IMR-90 (cell line): ENCODE measurements at places on chromosomes 6 and 20. TPM values are rescaled to one million over a fixed set of nuclear protein-coding genes. Genes with fewer than 3 reads are reported as not detected.

Gene FAM209A
- total RNA-seq: 0.18 TPM in 1 of 2 replicates, not detected in the other

Gene PRL
- total RNA-seq: not detected in 2 replicates

Gene SRSF3
- 237 and 256 TPM in 2 replicates for total RNA-seq

Gene DEF6
- 1.9 and 2.5 TPM in 2 replicates for total RNA-seq

DNA sequence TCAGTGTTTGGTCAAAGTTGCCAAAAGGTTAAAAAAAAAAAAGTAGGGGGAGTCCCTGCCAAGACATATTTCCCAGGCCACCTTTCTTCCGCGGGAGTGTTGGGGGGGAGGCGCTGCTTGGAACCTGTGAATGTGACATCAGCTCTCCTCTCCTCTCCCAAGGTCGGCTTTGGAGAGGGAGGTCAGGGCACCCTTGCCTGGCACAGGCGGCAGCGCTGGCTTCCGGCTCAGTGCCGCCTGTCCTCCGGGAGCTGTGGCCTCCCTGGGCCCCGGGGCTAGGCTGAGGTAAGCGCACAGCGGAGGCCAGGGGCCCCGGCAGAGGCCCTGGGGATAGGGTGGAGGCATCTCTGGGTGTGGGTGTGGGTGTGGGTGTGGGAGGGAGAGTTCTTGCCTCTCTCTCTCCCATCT is 1.9 kb upstream of the EDN1 start:
- DNase-seq: no peak
- no peak overlapping the region for H3K27ac ChIP-seq
- H3K36me3 ChIP-seq: no peaks in the 10 kb centered on the region; the same call in 1 of the 2 replicates
- no peaks in the 10 kb centered on the region for H3K27me3 ChIP-seq
- no peak overlapping the region for H3K4me3 ChIP-seq

- H3K36me3 ChIP-seq: no peaks in the 10 kb centered on the region
- no peaks in the 10 kb centered on the region for H3K4me1 ChIP-seq
- no peak overlapping the region for H3K27ac ChIP-seq
- DNase-seq: no peak
- H3K4me3 ChIP-seq: no peak overlapping the region
- H3K27me3 ChIP-seq: no peaks in the 10 kb centered on the region
Observed at GRCh38 chr6:25883536-25883935, 9.5 kb upstream of the SLC17A3 start.

Gene STK4
- total RNA-seq: 22.2 and 30.0 TPM in 2 replicates

Gene SRMS
- not detected in 2 replicates for total RNA-seq

Gene C6orf52
- total RNA-seq: not detected in 2 replicates

Gene TMEM170B
- 0.18 and 0.28 TPM in 2 replicates for total RNA-seq

Gene BPIFB1
- not detected in 2 replicates for total RNA-seq

DNA sequence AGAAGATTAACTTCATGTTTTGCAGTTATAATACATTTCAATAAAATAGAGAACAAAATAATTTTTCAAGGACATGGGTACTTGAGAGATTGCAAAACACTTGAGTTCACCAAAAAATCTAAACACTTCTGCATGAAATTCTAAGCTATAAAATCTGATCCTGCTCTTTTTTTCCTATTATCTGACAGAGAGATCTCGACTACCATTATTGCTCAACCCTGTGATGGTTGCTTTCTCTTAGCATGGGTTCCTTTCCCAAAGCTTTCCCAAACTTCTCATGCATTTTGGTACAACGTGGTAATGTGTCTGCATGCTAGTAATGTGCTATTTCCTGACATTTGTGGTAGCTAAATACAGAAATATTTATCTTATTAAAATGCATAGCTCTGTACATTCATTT is 1243.1 kb upstream of the ADGRB3 start:
- H3K36me3 ChIP-seq: no peaks in the 10 kb centered on the region
- H3K27me3 ChIP-seq: no peaks in the 10 kb centered on the region
- DNase-seq: no peak
- no peak overlapping the region for H3K4me3 ChIP-seq
- H3K4me1 ChIP-seq: no peaks in the 10 kb centered on the region

DNA sequence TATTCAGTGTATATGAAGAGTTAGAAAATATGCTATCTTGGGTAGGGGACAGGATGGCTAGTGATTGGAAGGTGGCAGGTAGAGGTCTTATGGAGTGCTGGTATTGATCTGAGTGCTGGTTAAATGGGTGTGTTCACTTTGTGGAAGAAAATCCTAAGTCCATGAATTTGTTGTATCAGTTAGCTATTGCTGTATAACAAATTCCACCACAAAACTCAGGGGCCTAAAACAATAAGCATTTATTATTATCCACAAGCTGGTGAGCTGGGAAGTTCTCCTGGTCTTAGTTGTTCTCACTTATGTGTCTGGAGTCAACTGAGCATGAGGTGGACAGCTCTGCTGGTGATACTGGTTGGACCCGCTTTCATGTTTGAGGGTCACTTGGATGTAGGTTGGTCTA is 212.2 kb upstream of the PLCB4 start:
- no peaks in the 10 kb centered on the region for H3K27me3 ChIP-seq
- DNase-seq: no peak
- peaks cover 18% of the 10 kb centered on the region for H3K4me1 ChIP-seq

GRCh38 chr20:63086421-63087235 is 79.9 kb upstream of the BHLHE23 start:
- peaks cover 33% of the 10 kb centered on the region for H3K27me3 ChIP-seq
- H3K27ac ChIP-seq: no peak overlapping the region
- H3K36me3 ChIP-seq: no peaks in the 10 kb centered on the region
- H3K4me3 ChIP-seq: no peak overlapping the region
- no peaks in the 10 kb centered on the region for H3K4me1 ChIP-seq
- DNase-seq: no peak

GRCh38 chr6:46130666-46131065 is 877 bp downstream of the ENPP4 start:
- no peak for DNase-seq
- H3K4me1 ChIP-seq: no peaks in the 10 kb centered on the region
- no peak overlapping the region for H3K4me3 ChIP-seq
- peaks cover 5% of the 10 kb centered on the region for H3K27me3 ChIP-seq
- no peak overlapping the region for H3K27ac ChIP-seq
- no peaks in the 10 kb centered on the region for H3K36me3 ChIP-seq

Gene YIPF3
- 114 and 120 TPM in 2 replicates for total RNA-seq

GRCh38 chr6:128686084-128686483 is 165.7 kb upstream of the PTPRK start:
- no peak for DNase-seq
- H3K27me3 ChIP-seq: no peaks in the 10 kb centered on the region
- no peak overlapping the region for H3K4me3 ChIP-seq
- no peaks in the 10 kb centered on the region for H3K36me3 ChIP-seq
- H3K4me1 ChIP-seq: no peaks in the 10 kb centered on the region

Gene GPX5
- total RNA-seq: not detected in 2 replicates

DNA sequence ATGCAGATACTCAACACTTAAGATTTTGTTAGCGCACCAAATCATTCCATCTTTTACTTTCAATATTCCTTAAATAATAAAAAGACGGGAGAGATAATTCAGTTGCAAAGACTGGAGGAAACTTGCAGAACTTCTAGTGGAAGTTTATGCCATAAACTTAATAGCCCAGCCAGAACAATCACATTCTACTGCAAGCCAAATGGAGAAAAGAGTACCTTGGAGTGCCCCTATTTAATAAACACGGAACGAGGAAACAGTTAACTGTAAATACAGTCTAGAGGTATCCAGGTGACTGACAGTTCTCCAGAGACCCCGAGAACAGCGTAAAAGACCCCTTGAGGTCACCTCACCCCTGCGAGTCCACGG is 635 bp downstream of the SLC35B3 start:
- peak overlapping the region; percentile 91 for H3K4me3 ChIP-seq
- peak overlapping the region; percentile 94 for H3K27ac ChIP-seq
- peaks cover 11% of the 10 kb centered on the region; the same call in 1 of the 2 replicates for H3K4me1 ChIP-seq
- H3K36me3 ChIP-seq: peaks cover 3% of the 10 kb centered on the region; the same call in 1 of the 2 replicates

DNA sequence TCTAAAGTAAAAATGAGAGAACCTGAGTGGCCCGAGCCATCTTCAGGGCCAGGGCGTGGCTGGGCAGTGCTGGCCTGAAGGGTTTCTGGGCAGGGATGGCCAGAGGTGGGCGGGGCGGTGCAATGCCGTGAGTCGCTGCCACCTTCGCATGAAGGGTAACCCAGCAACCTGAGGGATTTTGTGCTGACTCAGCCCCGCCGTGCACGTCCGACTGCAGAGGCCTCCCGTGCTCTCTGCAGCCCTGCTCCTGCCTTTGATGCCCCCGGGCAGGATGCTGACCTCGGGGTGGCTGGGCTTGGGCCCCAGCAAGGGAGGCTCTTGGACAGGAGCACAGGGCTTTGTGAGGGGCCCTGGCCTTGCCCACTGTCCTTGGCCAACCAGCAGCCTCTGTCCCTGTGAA is 81.7 kb upstream of the GATA5 start:
- H3K4me3 ChIP-seq: no peak overlapping the region

GRCh38 chr20:38073307-38074071 is 39.9 kb downstream of the RPRD1B start:
- DNase-seq: peak; percentile 98
- no peak overlapping the region for H3K4me3 ChIP-seq
- peak overlapping the region; percentile 89 for H3K27ac ChIP-seq

Gene TAGAP
- total RNA-seq: not detected in 2 replicates

DNA sequence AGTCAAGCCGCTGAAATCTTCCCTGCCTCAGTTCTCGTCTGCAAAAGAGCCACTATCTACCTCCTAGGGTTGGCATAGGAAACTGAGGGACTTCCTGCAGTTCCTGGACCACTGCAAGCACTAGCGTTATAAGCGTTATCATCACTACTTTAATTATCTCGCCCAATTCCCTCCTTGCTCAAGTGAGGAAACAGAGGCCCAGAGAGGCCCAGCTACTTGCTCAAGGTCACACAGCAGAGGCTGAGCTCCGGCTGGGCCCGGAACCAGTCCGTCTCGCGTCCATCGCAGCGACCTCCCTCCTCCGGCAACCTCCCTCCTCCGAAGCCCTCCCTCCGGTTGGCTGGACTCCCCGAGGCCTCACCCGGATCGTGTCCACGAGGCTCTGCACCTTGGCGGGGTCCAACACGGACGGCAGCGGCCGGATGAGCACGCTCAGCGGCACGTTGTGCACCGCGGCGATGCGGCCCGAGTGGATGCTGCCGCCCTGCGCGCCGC is 338 bp downstream of the SRXN1 start:
- peaks cover 28% of the 10 kb centered on the region for H3K36me3 ChIP-seq
- peaks cover 3% of the 10 kb centered on the region; the same call in 1 of the 2 replicates for H3K27me3 ChIP-seq
- H3K27ac ChIP-seq: peak overlapping the region; percentile 90
- peak overlapping the region; percentile 79 for H3K4me3 ChIP-seq

DNA sequence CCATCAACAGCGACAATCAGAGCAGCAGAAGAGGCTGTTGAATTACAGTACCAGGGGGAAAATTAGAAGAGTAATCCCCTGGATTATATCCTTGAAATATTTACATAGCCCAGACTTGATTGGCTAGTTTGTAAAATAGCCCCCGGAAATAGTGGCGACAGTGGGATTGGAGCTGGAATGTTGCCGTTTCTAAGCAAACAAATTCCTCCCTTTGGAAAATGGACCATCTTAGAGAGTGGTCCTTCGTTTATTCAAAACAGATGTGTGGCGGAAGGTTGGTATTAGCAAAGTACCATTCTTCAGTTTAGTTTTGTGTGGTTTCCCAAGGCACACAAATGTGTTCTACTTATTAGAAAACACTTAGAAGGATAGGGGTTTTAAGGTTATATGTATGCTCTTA is 4.5 kb upstream of the EPB41L2 start:
- no peaks in the 10 kb centered on the region for H3K27me3 ChIP-seq
- no peak overlapping the region for H3K4me3 ChIP-seq
- H3K36me3 ChIP-seq: no peaks in the 10 kb centered on the region
- no peak for DNase-seq
- 0 out of 2 replicates have a peak, but pooled peaks cover 2% of the 10 kb centered on the region for H3K4me1 ChIP-seq
- no peak overlapping the region for H3K27ac ChIP-seq

DNA sequence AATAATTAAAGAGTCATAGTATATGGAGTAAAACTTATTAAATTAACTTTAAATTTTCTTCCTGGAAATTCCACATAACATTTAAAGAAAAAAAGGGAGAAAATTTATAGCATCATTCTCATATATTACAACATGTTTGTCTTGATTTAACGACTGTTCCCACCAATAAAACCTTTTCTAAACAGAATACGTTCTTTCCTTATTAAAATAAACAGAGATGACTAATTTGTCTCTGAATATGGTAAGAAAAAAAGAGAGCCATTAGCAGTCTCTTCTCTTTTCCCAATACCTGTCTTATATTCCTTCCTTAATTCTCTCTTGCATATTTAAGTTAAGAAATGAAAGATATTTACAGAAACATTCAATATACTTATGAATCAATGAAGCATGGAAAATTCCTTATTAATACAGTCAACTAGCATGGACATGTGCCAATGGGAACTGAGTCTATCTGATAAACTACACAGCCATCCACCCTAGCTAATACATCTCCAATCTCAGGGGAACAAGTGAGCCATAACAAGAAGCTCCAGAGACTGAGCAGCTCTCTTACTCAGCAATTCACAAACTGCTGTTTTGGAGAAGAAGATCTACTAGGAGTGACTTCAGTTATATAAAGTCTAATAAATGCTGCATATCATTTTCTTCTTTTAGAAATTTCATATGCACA is 347.1 kb upstream of the MANEA start:
- H3K4me3 ChIP-seq: no peak overlapping the region
- H3K36me3 ChIP-seq: no peaks in the 10 kb centered on the region
- 0 out of 2 replicates have a peak, but pooled peaks cover 1% of the 10 kb centered on the region for H3K4me1 ChIP-seq
- H3K27me3 ChIP-seq: no peaks in the 10 kb centered on the region
- DNase-seq: peak; percentile 25
- no peak overlapping the region for H3K27ac ChIP-seq

DNA sequence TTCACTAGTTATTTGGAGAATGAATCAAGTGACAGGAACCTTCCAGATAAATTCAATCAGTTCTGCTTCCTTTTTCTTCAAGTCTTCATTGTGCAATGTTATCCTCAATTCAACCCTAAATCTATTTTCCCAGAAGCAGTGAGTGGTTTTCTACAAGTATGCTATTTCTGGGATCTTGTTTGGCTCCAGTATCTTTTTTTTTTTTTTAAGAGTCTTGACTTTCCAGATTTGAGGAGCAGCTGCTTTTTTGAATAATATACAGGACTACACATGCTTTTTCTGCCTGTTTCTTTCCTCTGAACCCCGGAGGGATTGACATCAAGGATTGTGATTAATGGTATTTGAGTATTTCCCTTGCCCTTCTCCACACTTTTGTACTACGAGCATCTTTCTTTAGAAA is 339.2 kb upstream of the JAG1 start:
- no peaks in the 10 kb centered on the region for H3K36me3 ChIP-seq
- no peaks in the 10 kb centered on the region; the same call in 1 of the 2 replicates for H3K4me1 ChIP-seq
- DNase-seq: peak; percentile 50
- H3K27me3 ChIP-seq: no peaks in the 10 kb centered on the region; the same call in 1 of the 2 replicates
- no peak overlapping the region for H3K4me3 ChIP-seq
- H3K27ac ChIP-seq: no peak overlapping the region

DNA sequence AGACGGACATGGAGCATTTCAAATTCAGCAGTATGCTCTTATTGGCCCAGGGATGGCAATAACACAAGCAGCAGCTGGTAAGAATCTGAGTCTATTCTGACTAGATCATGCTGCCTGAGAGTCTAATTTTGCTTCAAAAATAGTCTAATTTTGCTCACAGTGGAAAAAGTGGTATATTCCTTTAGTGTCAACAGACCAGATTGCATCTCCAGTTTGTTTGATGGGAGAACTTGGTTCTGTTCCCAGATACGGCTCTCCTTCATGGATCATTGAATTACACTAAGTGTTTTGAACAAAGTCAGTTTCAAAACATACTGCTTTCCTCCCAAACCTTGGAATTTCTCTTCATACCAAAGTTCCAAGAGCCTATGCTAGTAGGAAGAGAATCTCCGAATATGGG is 586.1 kb downstream of the RNF144B start:
- H3K36me3 ChIP-seq: no peaks in the 10 kb centered on the region
- no peaks in the 10 kb centered on the region for H3K4me1 ChIP-seq
- H3K27ac ChIP-seq: no peak overlapping the region
- no peaks in the 10 kb centered on the region for H3K27me3 ChIP-seq
- no peak for DNase-seq
- no peak overlapping the region for H3K4me3 ChIP-seq
